Aorta (tissue), 5 donors: ENCODE measurements at places on chromosomes 5 and 9. TPM values are rescaled to one million over a fixed set of nuclear protein-coding genes. Genes with fewer than 3 reads are reported as not detected.
A peak's percentile ranks its signal among the peaks of the same experiment; 100 is the strongest.

DNA sequence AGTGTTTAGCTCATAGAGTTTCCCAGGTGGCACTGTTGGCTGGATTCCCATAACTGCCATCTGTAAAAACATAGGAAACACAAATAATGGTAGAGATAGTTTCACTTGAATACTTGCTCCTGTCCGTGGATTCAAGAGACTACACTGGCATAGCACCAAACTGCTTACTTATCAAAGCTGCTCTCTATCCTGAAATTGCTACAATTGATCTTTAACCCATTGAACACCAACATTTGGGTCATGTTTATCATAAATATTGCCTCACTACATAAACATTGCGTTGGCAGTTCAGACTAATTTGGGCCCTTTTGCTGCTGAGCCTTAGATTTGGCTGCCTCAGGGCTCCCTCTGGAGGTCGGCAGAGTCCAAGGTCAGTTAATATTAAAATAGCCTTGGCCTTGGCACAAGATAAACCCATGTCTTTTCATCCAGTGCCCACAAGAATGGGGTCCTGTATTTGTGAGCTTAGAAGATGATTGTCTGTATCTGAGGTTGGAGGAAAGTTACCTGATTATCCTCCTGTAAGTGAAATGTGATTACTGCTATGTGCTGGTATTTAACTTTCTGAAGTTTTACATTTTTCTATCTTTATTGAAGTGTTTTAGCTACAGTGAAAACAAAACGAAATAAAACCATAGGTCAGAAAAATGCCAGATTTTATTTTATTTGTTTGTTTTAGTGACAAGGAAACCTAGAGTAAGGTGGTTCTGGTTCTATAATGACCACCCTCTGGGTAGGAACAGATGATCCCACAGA is 4.0 kb upstream of the RANBP3L start:
- no peaks in the 10 kb centered on the region for H3K4me1 ChIP-seq
- H3K27ac ChIP-seq = no peak overlapping the region
- H3K4me3 ChIP-seq = no peak overlapping the region
- H3K27me3 ChIP-seq = no peaks in the 10 kb centered on the region

DNA sequence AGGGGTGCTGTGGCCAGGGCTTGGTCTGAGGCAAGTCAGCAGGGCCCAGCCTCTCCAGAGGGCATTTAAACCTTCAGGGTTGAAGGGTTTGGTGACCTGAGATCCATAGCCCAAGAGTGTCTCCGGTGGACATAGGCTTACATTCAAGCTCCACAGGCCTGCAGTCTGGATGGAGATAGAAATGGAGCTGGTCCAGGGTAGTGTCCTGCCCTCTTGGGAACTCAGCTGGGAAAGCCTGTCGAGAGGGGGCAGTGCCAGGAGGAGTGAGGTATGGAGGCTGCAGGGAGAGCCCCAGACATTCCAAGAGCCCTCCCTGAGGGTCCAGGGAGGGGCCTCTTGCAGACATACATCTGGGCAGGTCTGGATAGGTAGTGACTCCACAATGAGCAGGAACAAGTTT is 177.0 kb upstream of the MVB12B start:
- H3K4me1 ChIP-seq = no peaks in the 10 kb centered on the region
- no peaks in the 10 kb centered on the region for H3K36me3 ChIP-seq
- no peaks in the 10 kb centered on the region for H3K27me3 ChIP-seq

- H3K4me3 ChIP-seq = no peak overlapping the region
- no peaks in the 10 kb centered on the region for H3K27me3 ChIP-seq
- H3K27ac ChIP-seq = no peak overlapping the region
- DNase-seq = no peak
- no peaks in the 10 kb centered on the region for H3K36me3 ChIP-seq
Measured at GRCh38 chr9:22643541-22643940, 196.9 kb downstream of the DMRTA1 start.

DNA sequence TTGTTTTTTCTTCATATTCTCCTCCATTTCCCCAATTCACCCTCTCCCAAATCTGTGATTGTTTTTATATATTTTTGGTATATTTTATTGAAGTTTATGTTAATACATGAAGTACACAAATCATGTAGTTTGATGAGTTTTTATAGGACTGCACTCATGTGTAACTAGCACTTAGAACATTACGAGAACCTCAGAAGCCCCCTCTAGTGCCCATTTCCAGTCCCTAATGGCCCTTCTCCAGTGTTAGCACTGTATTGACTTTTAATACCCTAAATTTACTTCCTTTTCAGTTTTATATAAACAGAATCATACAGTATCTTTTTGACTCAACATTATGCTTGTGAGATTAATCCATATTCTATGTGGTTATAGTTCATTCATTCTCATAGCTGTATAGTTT is 18.5 kb upstream of the FKTN start:
- H3K36me3 ChIP-seq = no peaks in the 10 kb centered on the region
- no peaks in the 10 kb centered on the region for H3K27me3 ChIP-seq

C9orf153 gene
- 1.4 TPM for total RNA-seq

ENTPD2 gene
- 0.16 TPM for total RNA-seq

DNA sequence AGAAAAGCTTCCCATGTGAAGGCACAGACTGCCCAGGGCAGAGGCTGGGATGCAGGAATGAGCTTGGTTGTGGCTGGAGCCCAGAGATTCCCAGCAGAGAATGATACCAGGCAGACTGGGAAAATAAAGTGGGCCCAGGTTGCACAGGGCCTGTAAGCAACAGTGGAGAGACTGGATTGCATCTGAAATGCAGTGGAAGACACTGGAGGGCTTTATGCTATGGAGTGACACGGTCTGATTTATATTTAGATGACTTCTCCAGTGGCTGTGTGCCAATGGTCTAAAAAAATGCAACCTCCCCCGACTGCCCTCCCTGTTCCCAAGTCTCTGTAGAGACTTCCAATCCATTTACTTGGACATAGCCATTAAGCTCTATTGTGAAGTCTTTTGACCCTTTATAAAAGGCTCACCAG is 951.1 kb upstream of the DMAC1 start:
- no peaks in the 10 kb centered on the region for H3K27me3 ChIP-seq
- DNase-seq = no peak
- H3K4me1 ChIP-seq = no peaks in the 10 kb centered on the region
- H3K36me3 ChIP-seq = no peaks in the 10 kb centered on the region
- H3K4me3 ChIP-seq = no peak overlapping the region

- no peak for DNase-seq
- H3K4me3 ChIP-seq = no peak overlapping the region
- H3K36me3 ChIP-seq = no peaks in the 10 kb centered on the region
- no peak overlapping the region for H3K27ac ChIP-seq
Measured at GRCh38 chr5:15664961-15665360, 165.0 kb downstream of the FBXL7 start.

DNA sequence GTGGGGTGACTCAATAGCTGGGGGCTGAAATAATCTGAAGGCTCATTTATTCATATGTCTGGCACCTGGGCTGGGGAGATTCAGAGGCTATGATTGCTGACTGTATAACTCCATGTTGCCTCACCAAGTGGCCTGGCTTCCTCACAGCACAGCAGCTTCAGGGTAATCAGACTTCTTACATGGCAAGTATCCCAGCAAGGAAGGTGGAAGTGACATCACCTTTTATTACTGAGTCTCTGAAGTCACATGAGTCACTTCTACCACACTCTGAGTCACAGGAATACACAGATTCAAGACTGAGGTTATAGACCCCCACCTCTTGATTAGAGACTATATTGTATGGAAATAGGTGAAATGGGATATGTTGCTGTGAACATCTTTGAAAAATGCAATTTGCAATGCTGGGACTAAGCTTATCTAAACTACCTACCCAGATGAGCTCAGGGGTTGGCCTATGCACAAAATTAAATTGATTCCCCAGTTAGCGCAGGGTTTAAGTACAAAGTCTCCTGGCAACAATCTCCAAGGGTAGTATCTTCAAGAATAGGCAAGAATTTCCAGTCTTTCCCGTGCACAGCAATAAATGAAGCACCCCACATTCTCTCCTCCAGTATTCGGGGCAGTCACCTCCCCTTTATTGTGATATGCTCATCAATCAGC is 553.1 kb downstream of the LRRC70 start:
- H3K4me3 ChIP-seq = no peak overlapping the region
- no peak overlapping the region for H3K27ac ChIP-seq
- H3K4me1 ChIP-seq = no peaks in the 10 kb centered on the region
- no peaks in the 10 kb centered on the region for H3K36me3 ChIP-seq

MORN5 gene
- not detected for total RNA-seq

DNA sequence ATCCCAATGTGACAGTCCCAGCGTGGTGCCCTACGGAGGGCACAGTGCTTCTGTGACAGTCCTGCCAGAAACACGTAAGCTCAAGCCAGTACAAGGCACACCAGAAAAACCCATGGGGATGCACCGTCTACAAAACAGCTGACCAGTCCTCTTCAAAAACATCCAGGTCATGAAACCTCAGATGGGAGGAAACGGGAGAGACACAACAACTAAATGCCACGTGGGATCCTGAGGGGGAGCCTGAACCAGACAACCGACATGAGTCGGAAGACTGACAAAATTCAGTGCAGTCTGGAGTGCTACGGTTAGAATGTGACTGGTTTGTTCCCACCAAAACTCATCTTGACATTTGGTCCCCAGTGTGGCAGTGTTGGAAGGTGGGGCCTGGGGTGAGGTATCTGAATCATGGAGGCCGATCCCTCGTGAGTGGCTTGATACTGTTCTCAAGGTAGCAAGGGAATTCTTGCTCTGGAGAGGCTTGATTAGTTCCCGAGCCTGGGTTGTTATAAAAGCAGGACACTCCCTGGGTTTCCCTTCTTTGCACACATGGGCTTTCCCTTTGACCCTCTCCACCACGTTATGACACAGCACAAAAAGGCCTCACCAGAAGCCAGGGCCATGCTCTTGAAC is 55.4 kb downstream of the ADAMTS2 start:
- no peaks in the 10 kb centered on the region for H3K36me3 ChIP-seq
- no peak overlapping the region for H3K4me3 ChIP-seq
- H3K27ac ChIP-seq = no peak overlapping the region
- peak; percentile 16 for DNase-seq
- H3K27me3 ChIP-seq = no peaks in the 10 kb centered on the region

MGAT1 gene
- total RNA-seq = 180 TPM

ERGIC1 gene
- total RNA-seq = 170 TPM
